Fibroblast of gingiva (primary cell): ENCODE measurements at places on chromosomes 11 and 22.

GRCh38 chr11:102829316-102830000 lies 14.0 kb downstream of the MMP3 start:
- DNase-seq: no peak

GRCh38 chr11:94662065-94662779 lies 95.1 kb downstream of the PIWIL4 start:
- DNase-seq: no peak

- DNase-seq: no peak
Measured at GRCh38 chr11:64768300-64768694, 8.5 kb upstream of the PYGM start.

- DNase-seq: no peak
Measured at GRCh38 chr22:19460036-19460435, 12.5 kb upstream of the C22orf39 start.

DNA sequence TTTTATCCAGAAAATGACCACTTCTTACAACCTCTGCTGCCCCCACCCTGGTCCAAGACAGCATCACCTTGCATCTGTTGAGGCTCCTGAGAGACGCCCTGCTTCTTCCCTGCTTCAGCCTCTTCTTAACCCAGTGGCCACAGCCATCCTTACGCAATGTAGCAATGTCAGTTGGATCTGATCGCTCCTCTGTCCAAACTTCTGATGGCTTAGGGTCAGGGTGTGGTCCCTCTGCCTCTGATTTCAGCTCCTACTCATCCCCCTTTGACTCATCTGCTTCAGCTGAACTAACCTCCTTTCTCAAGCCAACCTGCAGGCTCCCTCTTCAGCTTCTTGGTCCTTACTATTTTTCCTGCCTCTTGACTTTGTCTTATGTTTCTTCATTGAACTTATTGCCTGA lies 280.8 kb downstream of the KIRREL3 start:
- DNase-seq: no peak

DNA sequence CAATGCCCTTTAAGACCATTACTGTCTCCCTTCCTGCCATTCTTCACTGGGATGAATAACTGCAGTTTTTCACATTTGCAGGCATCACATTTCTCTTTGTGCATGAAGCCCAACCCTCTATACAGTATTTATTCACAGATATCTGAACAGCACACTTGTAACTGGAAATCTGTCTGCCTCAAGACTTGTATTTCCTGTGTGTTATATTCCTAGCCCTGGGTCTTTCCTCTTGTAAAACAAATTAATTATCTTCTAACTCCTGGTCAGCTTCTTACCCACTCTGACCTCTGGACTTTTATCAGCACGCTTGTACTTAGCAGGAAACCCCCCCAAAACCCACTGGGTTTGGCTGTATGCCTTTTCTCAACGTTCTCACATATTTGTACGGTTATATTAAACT lies 2.0 kb downstream of the CSRP3 start:
- DNase-seq: no peak

DNA sequence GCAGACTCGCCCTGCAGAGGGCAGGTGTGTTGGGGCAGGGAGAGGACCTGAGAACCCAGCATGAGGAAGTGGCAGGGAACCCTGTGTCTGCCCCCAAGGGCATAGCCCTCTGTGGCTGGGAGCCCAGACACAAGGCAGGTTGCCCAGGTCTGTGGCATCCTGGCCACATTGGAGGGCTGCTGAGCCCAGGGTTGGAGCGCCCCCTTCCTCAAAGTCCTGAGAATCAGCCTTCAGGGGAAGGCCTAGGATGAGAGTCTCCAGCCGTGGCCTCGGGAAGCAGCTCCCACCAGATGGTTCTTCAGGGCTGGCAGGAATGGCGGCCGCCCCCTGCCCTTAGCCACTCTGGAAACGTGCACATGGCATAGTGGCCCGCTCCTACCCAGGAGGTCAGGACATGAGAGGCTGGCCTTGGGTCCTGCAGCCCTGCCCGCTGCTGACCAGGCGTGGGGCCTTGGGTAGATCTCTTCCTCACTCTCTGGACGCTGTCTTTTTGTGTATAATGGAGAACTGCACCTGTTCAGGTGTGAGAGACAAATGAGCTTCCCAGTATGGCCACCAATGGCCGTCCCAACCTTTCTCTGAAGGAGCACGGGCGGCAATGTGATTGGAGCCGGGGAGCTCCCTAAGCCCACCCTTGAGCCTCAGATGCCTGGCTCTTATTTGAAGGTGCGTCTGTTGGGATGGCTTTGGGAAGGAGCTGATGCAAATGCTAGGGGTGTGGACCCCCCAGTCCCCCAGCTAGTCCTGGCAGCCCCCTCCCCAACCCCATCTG lies 4.6 kb upstream of the CDC42BPG start:
- no peak for DNase-seq

DNA sequence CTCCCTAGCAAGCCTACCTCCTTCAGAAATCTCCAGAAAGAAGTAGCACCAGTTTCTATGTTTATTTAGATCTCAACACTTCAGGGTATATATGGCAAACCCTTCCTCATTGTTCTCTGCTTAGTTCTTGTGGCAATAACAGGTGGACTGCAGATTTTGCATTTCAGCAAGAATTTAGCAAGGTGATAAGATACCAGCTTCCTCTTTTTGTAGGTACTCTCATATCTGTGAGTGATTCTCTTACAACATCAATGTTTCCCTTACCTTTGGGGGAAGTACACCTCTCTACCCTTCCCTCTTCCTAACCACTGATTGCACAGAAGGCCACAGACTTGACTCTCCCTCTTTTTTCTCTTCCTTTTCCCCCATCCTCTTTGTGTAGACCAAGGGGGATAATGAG lies 230.9 kb upstream of the SESN3 start:
- no peak for DNase-seq
